ENCODE measurements at places on chromosomes 6 and 20.

GRCh38 chr6:100339574-100340255 lies 125.0 kb downstream of the SIM1 start:
- DNase-seq = no peak

- DNase-seq = peak; percentile 45
These were observed 32.6 kb downstream of the C6orf15 start for GRCh38 chr6:31079656-31080261.

DNA sequence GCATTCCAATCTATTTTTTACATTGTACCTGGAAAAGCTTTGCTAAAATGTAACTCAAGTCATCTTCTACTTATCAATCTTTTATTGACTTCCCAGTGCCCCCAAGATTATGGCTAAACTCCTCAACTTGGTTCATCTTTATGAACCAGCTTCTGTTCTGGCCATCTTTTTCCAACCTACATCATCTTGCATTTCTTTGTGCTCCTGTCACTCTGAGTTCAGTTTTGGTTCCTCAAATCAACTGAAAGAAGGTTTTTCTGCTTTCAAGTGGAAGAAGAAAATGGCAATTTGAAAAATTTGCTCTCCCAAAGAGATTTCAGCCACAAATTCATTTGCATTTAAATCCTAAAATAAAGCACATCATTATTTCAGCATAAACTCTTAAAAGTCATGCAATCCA lies 41.8 kb downstream of the GPX5 start:
- no peak for DNase-seq

DNA sequence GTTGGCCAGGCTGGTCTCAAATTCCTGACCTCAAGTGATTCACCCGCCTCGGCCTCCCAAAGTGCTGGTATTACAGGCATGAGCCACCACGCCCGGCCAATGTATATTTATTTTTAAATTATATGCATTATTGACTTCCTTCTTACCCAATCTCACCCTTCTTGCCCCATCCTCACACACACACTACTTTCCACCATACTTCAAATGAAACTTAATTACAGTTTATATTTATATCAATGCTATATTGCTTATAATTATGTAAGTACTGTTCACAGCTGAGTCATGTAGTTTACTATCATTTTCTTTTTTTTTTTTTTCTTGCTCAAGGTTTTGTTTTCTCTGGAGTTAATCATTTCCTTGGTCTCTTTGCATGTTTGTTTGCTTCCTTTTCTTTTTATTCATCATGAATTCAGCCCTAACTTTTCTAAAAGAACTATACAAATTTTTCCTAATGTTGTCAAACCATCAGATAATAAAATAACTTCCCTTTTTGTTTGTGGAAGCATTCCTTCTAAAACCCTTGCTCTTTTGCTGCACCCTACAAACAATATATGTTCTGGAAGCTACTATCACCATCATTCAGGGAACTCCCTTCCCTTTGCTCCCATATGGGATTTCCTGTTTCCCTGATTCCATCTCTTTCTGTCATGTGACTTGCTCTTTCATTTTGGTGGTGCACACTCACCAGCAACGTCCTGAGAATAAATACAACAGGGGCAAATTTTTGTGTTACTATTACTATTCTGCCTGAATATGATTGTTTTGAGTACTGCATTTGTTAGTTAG lies 201.7 kb upstream of the SASH1 start:
- DNase-seq = no peak

- peak; percentile 55 for DNase-seq
These were observed at the start of gene TAB2 for GRCh38 chr6:149317644-149318571. TSS of gene TAB2 (plus strand) at chr6:149317712. CDS start at chr6:149369998, 52,286 bp downstream.

- no peak for DNase-seq
These were observed 90.2 kb downstream of the THBS2 start for GRCh38 chr6:169163411-169163901.

- no peak for DNase-seq
These were observed 133.7 kb upstream of the AGPAT4 start for GRCh38 chr6:161407581-161407980.

GRCh38 chr6:132395015-132395597 lies 6.2 kb downstream of the MOXD1 start:
- DNase-seq = no peak

- peak; percentile 21 for DNase-seq
These were observed 39.0 kb upstream of the IFNGR1 start for GRCh38 chr6:137258170-137258569.

- DNase-seq = no peak
These were observed 73.3 kb downstream of the PCSK2 start for GRCh38 chr20:17300113-17300512.

GRCh38 chr20:37907677-37908401 lies 4.9 kb downstream of the VSTM2L start:
- DNase-seq = no peak

DNA sequence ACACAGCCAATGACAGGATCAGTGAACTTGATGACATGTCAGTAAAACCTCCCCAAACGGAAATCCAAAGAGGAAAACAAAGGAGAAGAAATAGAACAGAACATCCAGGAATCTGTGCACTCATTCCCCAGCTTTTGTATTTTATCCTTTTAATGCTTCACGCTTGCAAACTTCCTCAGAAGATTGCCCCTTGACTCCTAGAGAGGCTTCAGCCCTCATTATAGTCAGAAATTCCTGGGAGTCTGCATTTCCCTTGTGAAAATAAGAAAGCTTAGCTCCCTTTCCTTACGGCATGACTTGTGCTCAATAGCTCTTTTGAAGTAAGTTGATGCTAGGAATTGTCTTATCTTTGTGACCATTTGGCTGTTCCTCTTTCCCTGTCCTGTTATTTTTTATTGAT lies 313.6 kb upstream of the OPRM1 start:
- no peak for DNase-seq

GRCh38 chr6:169190970-169191369 lies 62.7 kb downstream of the THBS2 start:
- no peak for DNase-seq

DNA sequence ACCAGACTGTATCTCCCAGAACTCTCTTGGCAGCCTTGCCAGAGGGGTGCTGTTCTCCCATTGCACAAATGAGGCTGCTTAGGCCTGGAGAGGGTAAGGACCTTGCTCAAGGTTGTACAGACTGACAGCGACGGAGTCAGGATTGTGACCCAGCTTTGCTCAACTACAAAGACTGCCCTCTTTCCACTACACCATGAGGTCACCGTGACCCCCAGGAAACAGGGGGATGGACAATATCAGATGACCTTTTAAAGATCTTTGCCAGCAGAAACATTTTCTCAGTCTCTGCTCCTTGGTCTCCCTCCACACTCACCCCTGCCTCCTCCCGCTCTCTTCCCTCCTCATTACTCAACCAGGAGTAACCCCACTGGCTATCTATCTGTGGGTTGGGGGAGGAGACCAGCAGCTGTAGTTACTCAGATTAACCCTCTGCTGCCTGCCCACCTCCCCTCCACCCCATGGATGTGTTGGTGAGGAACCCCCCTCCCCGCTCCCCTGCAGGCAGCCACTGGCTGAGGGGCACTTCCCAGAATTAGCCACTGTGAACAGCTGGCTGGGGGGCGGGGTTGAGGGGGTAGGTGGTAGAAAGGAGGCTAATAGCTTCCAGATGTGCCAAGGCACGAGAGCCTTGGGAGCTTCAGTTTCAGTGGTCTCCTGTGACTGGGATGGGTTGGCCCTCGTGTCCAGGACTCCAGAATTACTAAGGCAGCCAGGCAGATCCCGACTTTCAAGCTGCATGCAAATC lies 26.9 kb upstream of the MRPS18A start:
- no peak for DNase-seq

DNA sequence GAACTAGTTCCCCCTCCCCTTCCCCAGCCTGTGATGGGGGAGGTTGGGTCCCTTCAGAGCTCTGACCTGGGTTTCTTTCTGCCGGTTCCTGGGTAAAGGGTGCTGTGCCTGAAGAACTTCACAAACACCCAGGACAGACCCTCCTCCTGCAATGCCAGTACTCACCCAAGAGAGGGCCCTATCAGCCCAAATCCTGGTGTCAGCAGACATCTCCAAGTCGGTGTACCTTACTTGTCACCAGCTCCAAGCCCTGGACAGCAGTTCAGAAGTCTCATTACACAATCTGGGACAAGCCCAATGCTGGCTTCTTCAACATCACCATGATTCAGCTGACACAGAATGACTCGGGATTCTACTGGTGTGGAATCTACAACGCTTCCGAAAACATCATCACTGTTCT lies 467 bp downstream of the TREML4 start:
- DNase-seq = no peak

- no peak for DNase-seq
These were observed 73.3 kb downstream of the BMP7 start for GRCh38 chr20:57193094-57193493.

DNA sequence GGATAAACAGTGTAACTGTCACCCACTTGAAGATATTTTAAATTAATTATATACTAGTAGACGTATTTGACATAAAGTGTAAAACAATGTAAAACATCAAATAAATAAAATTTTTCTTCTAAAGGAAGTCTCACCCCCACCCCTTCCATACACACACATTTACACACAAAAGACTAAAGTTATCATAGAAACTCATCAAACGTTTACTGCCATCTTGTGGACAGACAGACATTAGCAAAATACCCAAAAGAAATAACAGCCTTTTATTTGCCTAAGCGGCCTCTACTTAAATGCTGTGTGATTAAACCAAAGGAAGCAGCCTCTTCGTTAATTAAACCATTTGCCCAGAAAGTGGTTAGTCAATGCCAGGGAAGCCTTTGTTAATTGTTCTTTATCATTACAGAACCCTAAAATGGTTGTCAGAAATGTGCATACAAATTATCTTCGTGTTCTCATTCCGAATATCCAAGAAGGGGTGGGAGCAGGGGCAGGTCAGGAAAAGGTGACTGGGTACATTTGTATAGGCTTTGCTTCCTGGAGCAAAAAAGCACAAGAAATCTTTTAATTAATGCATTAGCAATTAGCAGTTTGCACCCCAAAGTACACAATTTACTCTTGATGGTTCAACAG lies 176.2 kb upstream of the SASH1 start:
- DNase-seq = no peak

GRCh38 chr6:128676456-128676855 lies 156.1 kb upstream of the PTPRK start:
- no peak for DNase-seq

- DNase-seq = no peak
These were observed 59.5 kb downstream of the UTRN start for GRCh38 chr6:144344646-144345045.

GRCh38 chr6:129704708-129705107 lies 5.3 kb downstream of the ARHGAP18 start:
- DNase-seq = no peak

GRCh38 chr20:59775687-59776055 lies 157.8 kb downstream of the SYCP2 start:
- DNase-seq = no peak

DNA sequence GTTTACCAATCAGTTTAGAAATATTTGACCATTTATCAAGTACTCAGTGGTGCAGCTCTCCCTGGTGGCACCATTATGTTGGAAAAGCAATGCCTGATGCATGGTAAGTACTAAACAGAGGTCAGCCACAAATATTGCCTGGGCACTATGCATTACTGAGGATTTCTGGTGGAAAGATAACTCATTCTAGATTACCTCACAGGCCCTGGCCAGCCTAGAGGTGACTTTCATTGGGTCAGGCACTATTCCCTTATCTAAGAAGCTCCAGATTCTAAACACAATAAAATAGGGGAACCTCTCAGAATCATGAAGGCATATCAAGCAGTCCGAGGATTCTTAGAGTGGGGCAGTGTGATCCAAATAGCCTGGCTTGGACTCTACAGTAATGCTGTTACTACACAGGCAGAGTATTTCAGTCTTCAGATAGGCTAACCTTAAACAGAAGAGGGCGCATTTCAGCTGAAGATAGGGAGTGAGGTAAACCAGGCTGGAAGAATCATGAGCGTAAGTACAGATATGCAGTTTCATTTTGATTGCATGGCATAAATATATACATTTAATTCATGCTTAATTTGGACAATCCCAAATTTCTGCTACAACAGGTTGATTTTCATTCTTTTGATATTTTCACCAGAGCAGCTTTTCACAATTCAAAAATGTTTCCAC lies 12.1 kb downstream of the LGSN start:
- no peak for DNase-seq

GRCh38 chr6:106141441-106142237 lies 55.5 kb downstream of the PRDM1 start:
- DNase-seq = no peak

- no peak for DNase-seq
These were observed 40.8 kb downstream of the SMAP1 start for GRCh38 chr6:70708448-70708847.

GRCh38 chr6:130178692-130179091 lies 44.1 kb downstream of the SAMD3 start:
- no peak for DNase-seq

- no peak for DNase-seq
These were observed 132.2 kb upstream of the TNFAIP3 start for GRCh38 chr6:137734875-137735182.

DNA sequence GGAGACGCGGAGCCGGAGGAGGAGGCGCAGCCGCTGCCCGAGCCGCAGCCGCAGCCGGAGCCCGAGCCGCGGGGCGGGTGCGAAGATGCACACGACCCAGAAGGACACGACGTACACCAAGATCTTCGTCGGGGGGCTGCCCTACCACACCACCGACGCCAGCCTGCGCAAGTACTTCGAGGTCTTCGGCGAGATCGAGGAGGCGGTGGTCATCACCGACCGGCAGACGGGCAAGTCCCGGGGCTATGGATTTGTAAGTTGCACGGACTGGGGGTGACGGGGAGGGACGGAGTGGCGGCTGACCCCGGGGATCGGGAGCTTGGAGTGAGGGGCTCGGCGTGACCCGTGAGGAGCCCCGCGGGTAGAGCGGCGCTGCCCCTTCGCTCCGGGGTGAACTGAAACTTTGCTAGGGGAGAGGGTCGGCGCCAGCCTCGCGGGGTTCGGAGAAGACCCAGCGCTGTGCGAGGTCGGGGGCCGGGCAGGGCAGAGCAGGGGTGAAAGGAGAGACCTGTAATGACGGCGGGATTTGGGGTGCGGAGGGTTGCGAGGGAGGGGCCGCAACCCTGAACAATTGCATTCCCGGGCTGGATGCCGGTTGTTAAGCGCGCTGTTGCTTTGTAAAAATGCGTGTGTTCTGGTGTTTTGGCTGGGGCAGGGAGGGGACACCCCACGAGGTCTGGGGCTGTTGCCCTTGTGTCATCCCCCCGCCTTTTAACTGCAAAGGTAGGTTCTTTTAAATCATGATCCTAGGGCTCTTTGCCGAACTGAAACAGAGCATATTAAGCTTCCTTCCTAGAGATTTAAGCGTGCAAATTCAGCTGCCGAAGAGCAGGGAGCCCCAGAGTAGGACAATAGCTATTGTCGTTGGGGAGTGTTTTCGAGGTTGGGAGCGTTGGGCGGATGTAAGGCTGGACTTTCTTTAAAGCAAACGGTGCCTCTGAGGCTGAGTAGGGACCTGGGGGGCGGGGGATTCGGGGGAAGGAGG lies 628 bp downstream of the RBM24 start:
- DNase-seq = no peak

- DNase-seq = no peak
These were observed 285.4 kb upstream of the FLRT3 start for GRCh38 chr20:14622796-14623195.

- DNase-seq = no peak
These were observed 275.5 kb downstream of the PTPRK start for GRCh38 chr6:128244751-128245405.

- DNase-seq = no peak
These were observed 2.5 kb upstream of the SRC start for GRCh38 chr20:37343212-37343993.

- no peak for DNase-seq
These were observed 55.1 kb downstream of the SAMD3 start for GRCh38 chr6:130167655-130168054.
